ENCODE measurements at places on chromosomes 5 and 9.
A peak's percentile ranks its signal among the peaks of the same experiment; 100 is the strongest.

DNA sequence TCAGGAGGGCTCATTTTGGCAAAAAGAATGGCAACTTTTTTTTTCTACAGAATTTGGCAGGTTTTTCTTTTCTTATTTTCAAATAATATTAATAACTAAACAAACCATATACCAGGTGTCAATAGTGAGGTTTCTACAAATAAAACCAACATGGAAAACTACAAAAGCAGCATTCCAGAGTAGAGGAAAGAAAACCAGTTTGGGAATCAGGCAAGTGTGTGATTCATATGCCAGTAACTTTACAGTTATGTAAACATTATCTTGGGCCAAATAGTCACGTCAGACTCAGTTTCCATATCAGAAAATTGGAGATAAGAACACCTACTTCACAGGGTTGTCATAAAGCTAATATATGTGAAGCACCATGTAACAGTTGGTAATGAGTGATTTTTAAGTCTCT is 51.7 kb downstream of the FBXW11 start:
- no peak for DNase-seq

DNA sequence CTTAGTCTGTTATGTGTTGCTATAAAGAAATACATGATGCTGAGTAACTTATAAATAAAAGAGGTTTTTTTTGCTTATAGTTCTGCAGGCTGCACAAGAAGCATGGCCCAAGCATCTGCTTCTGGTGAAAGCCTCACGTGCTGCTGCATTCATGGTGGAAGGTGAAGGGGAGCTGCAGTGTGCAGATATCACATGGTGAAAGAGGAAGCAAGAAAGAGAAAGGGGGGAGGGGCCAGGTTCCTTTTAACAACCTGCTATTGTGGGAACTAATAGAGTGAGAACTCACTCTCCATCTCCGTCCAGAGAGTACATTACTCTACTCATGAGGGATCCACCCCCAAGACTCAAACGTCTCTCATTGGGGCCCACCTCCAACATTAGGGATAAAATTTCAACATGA is 12.5 kb upstream of the PARP8 start:
- DNase-seq = no peak

GRCh38 chr9:82255481-82256176 is 267.1 kb downstream of the SPATA31D1 start:
- no peak for DNase-seq

DNA sequence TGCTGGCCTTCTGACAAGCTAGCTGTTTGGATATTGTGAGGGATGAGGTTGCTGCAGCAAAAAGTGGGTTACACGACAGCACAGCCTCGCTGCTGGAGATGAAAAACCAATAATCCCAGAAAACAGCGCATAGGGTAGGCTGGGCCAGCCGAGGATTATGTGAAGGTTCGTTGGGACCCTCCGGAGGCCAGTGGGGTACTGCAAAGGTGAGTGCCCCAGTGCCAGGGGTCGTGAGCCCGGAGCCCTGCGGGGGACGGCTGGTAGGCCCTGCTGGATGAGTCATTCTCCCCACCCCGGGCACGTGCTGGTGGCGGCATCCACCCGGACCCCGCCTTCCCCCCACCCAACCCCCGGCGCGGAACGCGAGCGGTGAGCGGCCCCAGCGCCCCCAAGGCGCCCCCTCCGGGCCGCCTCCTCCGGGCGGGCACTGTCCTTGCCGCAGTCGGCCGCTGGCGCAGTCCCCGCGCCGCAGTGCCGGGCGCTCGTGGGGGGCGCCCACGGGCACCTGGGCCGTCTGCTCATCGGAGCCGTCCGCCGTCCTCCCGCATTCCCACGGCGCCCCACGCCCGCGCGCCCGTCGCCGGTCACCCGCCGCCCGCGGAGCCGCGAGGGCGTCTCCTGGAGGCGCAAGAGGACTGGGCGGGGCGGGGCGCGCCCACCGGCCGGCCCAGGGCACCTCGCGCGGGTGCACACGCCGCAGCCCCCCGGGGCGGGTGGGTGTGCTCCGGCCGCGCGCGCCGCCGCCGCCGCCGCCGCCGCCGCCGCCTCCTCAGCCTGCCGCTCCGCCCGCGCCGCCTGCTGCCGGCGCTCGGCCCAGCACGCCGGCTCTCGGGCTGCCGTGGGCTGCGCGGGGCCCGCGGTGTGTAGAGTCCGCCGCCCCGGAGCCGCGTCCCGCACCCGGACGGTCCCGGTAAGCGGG is at the start of gene PHF24:
Gene PHF24 (plus strand): TSS at position 794 of the 919 bp plus-strand sequence. CDS start 13,014 bp downstream, outside the sequence.
- peak; percentile 25 for DNase-seq

- no peak for DNase-seq
These were observed 28.5 kb downstream of the TRIO start for GRCh38 chr5:14171621-14172020.

GRCh38 chr5:56048124-56048523 is 53.4 kb upstream of the IL6ST start:
- DNase-seq = no peak

- no peak for DNase-seq
These were observed 194.1 kb downstream of the GNA14 start for GRCh38 chr9:77453825-77454647.

- DNase-seq = no peak
These were observed 242.5 kb downstream of the BNC2 start for GRCh38 chr9:16627967-16628366.

DNA sequence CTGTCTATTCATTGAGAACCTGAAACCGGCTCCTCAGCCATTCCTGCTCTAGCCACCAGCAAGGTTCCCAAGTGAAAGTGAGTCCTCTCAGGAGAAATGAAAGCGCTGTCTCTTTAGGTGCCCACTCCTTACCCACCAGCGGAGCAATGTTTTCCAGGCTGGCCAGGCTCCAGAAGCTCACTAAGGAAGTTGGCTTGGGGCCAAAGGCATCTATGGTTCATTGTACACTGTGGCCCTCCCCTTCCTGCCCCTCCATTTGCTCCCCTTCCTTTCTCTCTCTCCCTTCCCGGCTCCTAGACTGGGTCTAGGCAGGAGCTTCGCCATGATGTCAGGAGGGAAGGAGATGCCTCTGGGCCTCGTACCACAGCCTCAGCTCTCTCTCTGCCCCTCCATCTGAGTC is 1.1 kb upstream of the GABRP start:
- DNase-seq = no peak
